CD4-positive, alpha-beta T cell treated with Interleukin-10 for 1 hour (primary cell): ENCODE measurements at places on chromosomes 12 and 14.

GRCh38 chr14:92258934-92259333 is 64.0 kb upstream of the SLC24A4 start:
- no peak for DNase-seq

DNA sequence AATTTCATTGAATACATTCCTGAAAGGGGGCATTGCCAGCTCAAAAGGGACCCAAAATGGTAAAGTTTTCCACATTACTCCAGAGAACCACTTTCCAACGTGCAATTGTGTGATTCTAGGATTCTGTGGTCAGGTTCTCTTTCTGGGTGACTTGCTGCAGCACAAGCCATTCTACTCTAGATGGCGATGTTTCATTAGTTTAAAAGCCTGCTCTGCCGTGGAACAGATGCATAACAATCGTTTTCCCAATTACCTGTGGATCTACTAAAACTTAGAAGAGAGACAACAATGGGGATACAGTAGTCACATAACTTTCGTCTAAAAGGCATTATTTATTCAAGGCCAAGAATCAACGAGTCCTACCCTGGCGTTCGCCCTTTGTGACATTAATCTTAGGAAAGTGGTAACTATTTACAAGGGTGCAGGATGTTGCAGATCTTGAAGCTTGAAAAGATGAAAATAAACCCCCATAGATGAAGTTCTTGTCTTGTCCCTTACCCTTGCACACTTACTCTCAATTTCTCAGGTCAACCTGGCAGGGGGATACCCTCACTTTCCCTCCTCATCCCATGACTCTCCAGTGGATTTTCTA is 400.9 kb downstream of the SNAPC1 start:
- DNase-seq, result peak; percentile 8

- no peak for DNase-seq
Measured at GRCh38 chr12:13811061-13811460, 170.3 kb downstream of the GRIN2B start.

DNA sequence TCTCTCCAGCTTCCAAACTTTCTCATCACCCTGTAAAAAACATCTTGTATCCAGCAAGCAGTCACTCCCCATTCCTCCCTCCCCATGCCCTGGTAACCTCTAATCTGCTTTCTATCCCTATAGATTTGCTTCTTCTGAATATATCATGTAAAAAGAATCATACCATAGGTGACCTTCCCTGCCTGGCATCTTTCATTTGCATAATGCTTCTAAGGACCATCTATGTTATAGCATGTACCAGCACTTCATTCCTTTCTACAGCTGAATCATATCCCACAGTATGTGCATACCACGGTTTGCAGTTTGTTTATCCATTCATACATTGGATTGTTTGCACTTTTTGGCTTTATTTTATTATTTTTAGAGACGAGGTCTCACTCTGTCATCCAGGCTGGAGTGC is 22.9 kb upstream of the VPS37B start:
- DNase-seq, result no peak

GRCh38 chr12:68962877-68963855 is 30.2 kb upstream of the CPM start:
- no peak for DNase-seq

- DNase-seq, result no peak
Measured at GRCh38 chr12:44379831-44380230, 496.3 kb downstream of the NELL2 start.

DNA sequence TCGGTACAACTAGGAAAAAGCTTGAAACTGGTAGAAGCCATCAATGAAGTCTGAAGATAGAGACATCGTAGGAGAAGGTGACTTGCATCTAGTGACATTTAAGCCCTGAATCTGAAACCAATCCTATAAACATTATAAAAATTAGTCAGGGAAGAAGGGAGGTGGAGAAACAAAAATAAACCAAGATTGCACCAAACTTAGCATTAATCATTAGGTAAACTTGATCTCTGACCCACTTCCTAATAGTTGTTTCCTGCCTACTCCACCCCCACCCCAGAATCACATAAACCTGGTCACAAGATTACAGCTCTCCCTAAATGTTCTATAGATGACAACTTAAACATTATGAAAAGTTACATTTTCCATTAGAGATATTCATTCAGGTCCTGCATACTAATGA is 40.4 kb downstream of the TSPAN19 start:
- no peak for DNase-seq

- no peak for DNase-seq
Measured at GRCh38 chr14:56027421-56027820, 90.8 kb upstream of the PELI2 start.

- peak; percentile 53 for DNase-seq
Measured at GRCh38 chr12:38328306-38328895, 11.8 kb downstream of the ALG10B start.

DNA sequence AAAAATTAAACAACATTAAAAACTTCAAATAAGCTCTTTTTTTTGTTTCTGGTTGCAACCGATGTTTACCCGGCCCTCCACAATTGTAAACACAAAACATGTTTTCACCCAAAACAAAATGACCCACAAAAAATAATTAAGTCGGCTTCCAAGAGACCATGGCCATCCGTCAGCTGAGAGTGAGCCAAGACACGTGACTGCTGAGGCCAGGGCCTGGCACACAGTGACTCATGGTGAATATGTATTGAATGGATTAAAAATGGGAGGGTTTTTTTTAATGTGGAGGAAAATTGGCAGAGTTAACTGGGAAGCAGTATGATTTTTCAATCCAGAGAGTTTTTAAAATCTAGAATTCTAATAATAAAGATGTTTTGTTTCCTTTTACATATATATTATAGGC is 13.8 kb upstream of the CPNE8 start:
- no peak for DNase-seq

- peak; percentile 78 for DNase-seq
Measured at GRCh38 chr12:9669534-9669933, at the start of gene CLEC2D. CLEC2D (plus strand) TSS chr12:9669713; CDS start chr12:9669735, 22 bp downstream.

DNA sequence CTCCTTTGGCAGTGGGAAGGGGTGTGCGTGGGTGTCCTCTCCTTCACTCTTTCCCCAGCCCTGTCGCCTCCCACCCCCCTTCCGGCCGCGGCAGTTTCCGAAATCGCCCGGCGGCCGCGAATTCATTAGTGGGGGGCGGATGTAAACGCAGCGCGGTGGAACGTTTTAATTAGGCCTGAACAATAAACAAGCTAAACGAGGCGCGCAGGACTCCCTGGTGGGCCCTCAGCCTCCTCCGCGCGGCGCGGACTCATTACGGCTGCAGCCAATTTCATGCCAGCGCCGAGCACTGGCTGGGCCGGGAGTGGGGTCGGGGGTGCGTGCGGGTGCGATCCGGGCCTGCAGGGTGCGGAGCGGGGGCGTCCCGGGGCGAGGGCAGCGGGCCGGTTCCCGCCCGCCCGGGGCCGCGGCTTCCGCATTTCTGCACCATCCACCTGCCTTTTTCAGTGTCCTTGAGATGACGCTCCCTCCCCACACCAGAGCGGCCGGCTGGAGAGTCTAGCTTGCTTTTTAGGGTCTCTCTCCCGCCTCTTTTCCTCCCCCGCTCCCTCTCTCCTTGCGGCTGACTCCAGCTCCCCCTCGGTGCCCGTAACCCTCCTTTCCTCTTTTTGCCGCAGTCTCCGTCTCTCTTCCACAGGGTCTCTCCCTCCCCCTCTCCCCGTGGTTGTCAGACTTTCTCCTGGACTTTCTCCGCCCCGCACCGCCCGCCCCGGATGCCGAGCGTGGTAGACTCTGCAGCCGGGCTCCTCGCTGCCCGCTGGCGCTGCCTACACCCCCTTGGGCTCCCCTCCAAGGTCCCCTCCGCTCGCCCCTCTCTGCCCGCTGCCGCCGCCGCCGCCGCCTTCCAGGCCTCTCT is at the start of gene CISTR:
CISTR (minus strand) TSS at position 644 of the 856 bp plus-strand sequence.
- DNase-seq, result peak; percentile 35

- peak; percentile 22 for DNase-seq
Measured at GRCh38 chr14:22981090-22981875, 1.1 kb downstream of the AJUBA start.

- DNase-seq, result no peak
Measured at GRCh38 chr12:34393086-34393820, 371.0 kb downstream of the ALG10 start.

GRCh38 chr14:39592116-39592789 is 160.0 kb upstream of the FBXO33 start:
- DNase-seq, result no peak

DNA sequence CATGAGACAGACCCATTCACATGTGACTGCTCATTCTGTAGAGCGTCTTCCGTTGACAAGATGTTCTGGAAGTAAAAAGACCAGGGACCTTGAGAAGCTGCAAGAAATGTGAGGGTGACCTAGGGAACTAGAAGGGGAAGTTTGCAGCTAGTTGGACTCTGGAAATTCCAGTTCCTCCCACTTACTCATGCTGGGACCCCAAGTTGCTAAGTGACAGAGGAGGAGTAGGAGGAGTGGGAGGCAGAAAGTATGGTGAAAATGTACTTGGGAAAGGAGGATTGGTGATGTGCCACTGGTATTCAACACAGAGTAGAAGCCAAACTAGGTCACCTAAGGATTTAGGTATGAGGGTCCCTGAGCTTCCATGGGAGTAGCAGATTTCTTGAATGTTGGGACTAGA is 132.4 kb downstream of the KCNA5 start:
- DNase-seq, result no peak

GRCh38 chr12:64745259-64745807 is 13.9 kb downstream of the GNS start:
- no peak for DNase-seq

DNA sequence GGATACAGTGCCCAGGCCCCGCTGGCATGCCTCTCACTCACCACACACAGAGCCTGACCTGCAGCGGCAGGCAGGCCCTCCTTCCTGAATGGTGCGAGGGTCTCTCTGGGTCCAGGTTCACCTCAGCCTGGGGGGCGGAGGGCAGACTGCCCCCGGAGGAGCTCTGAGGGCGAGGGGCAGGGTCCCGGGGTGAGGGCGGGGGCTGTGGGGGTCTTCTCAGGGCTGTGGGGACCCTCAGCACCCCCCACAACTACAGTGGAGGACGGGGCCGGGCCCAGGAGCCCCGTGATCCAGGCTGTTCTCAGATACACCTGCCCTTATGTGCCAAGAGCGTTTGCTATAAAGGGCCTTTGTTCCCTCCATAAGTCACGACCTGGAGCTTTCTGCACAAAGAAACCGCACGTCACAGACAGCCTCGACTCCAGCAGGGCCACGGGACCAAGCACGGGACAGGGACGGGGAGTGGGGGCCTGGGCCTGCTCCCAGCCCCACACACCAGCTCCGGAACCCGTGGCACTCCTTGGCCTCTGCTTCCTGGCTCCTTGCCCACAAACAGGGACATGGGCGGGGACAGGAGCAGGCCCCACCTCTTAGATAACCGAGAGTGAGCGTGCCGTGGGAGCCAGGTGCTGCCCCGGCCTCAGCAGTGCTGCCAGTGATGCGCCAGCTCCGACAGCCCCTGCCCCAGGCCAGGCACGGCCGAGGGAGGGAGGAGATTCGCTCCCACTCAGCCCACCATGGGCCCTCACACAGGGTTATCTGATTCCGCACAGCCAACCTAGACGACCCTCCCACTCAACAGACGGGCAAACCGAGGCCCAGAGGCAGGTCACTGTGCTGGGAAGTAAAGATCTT is 101.9 kb downstream of the RFLNA start:
- DNase-seq, result no peak

DNA sequence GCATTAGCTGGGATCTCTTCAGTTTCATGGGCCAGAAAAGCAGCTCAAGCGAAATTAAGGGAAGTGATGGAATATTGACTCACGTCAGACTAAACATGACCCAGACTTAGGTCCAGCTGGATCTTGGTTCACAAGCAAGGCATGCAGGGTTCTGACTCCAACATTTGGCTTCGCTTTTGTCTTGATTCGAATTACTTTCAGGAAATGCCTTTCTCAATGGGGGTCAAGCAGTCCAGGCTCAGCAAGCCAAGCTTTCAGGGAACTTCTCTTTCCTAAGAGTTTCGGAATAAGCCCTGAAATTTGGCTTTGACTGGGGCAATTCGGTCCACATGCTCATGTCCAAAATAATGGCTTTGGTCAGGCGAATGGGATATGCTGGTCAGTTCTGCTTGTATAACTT is 678.7 kb upstream of the TMEM132C start:
- no peak for DNase-seq

GRCh38 chr12:113634474-113634873 is 162.8 kb upstream of the LHX5 start:
- DNase-seq, result no peak

- DNase-seq, result peak; percentile 41
Measured at GRCh38 chr12:4356041-4356327, 23.5 kb downstream of the FGF23 start.

DNA sequence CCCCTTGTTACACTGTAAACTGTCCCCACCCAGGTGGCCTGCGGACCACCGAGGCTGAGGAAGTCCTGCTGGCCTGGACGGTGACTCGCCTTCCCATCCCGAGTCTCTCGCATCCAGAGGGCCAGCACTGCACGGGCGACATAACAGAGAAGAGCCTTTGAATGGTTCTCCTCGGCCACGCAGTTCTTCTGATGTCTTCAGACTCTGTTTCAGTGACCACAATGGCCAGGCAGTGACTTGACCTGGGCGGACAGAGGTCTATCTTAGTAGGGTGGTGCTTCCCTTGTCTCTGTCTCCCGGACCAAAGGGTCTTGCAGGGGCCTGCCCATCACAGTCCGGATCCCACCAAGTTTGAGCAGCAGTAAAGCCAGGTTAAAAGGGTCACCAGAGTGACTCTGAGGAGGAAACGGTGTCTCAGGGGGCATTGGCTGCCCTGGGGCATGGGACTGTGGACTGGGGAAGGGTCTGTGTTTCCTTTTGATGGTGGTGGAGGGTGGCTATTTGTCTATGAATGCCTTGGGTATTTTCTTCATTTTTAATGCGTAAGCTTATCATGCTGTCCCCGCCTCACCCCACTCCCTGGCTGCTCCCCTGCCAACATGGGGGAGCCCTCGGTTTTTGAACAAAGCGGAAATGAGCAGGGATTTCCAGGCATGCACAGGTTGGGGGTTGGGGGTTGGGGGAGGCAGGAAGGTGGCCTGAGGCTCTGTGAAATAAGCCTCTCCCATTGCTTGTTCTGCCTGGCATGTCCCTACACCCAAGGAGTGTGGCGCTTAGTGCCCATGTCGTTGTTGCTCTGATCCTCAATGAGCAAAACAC is 10.3 kb downstream of the KRT85 start:
- no peak for DNase-seq

DNA sequence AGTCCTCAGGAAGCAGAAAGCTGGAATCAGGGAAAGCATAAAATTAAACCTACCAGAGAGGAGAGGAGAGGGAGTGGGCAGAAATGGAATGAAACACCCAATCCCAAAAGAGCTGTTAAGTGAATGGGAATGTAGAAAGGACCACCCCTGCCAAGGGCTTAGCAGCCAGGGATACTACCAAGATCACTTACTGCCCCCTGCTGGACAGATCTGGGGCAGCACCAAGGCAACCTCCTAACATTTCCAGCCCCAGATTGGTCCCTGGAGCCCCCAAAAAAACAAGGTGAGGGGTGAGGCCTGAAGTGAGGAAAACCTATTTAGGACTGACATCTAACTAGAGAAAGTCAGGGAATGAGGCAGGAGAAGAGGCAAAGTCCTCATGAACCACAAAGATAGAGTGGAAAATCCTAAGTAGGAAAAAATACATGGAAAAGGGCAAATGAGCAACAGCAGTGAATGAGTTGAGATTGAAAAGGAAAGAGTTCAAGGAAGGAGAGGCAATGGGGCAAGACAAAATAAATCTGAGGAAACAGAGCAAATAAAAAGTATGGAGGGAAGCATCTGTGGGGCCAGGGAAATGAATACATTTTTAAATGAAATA is 11.2 kb upstream of the FKBP11 start:
- DNase-seq, result peak; percentile 84

- DNase-seq, result peak; percentile 28
Measured at GRCh38 chr14:102071283-102071998, 15.4 kb downstream of the HSP90AA1 start.
